ENCODE measurements at places on chromosomes 7 and 10. TPM values are rescaled to one million over a fixed set of nuclear protein-coding genes. Genes with fewer than 3 reads are reported as not detected.

DNA sequence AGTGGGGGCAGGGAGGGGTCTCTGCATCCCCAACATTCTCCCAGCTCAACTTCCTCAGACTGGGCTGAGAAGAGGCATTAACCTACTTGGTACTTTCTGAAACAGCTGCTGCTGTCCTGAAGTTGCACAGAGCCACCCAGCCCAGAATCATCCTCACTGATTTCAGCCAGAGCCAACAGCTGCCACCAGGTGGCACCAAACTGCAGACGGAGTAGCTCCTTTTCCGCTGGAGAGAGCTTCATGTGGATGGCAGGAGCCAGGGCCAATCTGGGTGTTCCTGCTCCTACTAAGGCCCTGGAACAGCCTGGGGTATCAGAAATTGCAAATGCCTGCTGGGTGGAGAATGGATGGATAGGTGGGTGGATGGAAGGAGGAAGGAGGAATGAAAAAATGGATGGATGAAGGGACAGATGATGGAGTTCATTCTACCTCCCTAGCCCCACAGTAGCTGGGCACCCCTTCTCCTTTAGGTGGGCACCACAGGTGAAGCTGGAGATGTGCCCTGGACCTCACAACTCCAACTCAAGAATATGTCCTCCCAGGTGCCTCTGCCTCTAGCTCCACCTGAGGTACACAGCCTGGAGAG lies 11.8 kb upstream of the DRGX start:
- peak; percentile 51 for DNase-seq

GRCh38 chr7:50352282-50352681 lies 47.8 kb downstream of the IKZF1 start:
- no peak for DNase-seq

APBB1IP gene
- polyA plus RNA-seq, result 0.95 TPM

TMEM178B gene
- polyA plus RNA-seq, result 0.55 TPM

DNA sequence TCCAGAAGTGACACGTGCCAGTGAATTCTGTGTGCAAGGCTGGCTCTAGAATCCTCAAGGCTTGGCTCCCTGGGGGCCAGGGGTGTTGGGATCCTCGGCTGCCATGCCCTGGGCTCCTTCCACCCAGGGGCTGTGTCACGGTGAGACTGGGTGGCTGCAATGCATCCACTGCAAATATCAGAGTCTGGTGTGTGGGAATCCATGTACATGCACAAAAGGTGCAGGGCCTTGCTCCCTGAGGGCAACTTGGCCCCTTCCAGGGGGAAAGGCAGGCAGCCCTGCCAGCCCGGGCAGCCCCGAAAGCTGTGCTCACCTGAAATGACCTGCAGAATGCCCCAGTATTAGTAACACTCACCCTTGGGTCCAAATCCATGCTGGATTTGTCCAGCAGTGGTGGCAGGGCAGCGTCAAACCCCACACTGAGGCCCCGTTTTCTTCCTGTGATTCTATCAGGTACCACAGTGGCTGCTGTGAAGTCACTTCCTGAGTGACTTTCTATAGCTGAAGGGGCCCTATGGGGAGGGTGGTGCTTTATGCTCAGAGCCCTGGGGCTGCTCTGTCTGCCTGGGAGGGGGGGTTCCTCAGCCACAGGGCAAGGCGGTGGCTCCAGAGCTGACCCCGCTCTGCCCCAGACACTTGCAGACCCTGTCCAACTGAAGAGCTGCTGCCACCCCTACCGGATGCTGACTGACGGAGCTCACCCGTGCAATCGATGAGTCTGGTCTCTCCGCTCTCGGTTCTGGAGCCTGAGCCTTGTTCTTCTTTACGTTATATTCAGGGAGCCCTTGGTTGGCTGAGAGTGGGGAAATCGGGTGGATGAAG lies 317.7 kb downstream of the GLRX3 start:
- no peak for DNase-seq

DNA sequence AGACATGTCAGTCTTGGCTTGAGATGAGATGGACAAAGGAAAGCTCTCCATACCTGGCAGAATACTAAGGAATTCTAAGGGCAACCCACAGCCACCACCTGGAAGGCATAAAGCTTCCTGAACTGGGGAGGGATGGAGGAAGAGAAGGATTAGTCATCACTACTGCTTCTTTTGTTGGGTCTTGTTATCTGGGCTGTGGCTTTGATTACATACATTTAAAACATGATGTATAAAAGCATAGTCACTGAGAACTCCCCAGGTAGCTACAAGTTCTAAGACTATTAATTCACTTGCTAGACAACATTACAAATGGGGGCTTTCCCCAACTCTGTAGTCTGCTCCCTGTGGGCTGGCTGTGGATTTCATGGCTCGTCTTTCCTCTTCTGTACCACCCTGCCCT lies 58.2 kb downstream of the RBM33 start:
- DNase-seq, result no peak

GRB10 gene
- polyA plus RNA-seq, result 25.7 TPM

LOXL4 gene
- 4.9 TPM for polyA plus RNA-seq

OPN1SW gene
- polyA plus RNA-seq, result 1.3 TPM

NKX1-2 gene
- 0.03 TPM for polyA plus RNA-seq

RINT1 gene
- polyA plus RNA-seq, result 26.7 TPM

POLL gene
- 39.5 TPM for polyA plus RNA-seq

MYOZ1 gene
- polyA plus RNA-seq, result 5.7 TPM

IDI2 gene
- not detected for polyA plus RNA-seq

- no peak for DNase-seq
These were observed 40.3 kb downstream of the JMJD1C start for GRCh38 chr10:63425512-63425911.

DNA sequence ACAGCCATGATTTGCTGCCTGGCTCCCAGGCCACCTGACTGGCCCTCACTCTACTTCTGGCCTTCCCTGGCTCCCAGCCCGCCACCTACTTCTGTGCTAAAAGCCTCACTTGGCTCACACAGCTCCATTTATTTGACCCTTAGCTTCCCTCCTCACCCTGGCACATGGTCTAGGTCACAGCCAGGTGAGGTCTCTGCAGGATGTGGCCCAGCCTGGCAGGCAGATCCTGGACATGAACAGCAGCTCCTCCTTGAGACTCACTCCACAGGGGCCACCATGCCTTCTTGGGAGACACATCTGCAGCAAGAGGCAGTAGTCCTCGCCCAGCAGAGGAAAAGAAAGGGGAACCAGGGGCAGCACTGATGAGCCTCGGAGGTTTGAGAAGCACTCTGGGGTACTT lies 64.6 kb downstream of the GRID1 start:
- no peak for DNase-seq

GBX1 gene
- polyA plus RNA-seq, result not detected

PDLIM1 gene
- polyA plus RNA-seq, result 74.1 TPM

DDC gene
- polyA plus RNA-seq, result 65.8 TPM

INSYN2A gene
- polyA plus RNA-seq, result 3.4 TPM

DNA sequence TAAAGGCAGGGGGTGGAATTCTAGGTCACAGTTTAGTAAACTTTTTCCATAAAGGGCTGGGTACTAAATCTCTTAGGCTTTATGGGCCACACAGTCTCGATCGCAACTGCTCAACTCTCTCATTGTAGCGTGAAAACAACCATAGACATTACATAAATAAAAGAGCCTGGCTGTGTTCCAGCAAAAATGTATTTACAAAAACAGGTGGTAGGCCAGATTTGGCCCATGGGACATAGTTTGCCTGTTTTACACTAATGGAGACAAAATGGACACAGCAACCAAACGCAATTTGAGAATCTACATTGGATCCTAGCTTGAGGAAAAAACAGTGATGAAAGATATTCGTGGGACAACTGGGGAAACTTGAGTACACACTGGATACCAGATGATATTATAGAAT lies 23.2 kb upstream of the MALSU1 start:
- DNase-seq, result no peak

PIK3AP1 gene
- polyA plus RNA-seq, result 4.9 TPM

GRCh38 chr7:52168085-52168484 lies 851.5 kb upstream of the COBL start:
- no peak for DNase-seq

- no peak for DNase-seq
These were observed 22.1 kb upstream of the ZC3HAV1 start for GRCh38 chr7:139131601-139132041.

- no peak for DNase-seq
These were observed 288.2 kb downstream of the IPMK start for GRCh38 chr10:57979491-57979890.

GRCh38 chr7:125878235-125878956 lies 948.8 kb upstream of the POT1 start:
- no peak for DNase-seq

Measured in left renal cortex interstitium (tissue), 4 donors.